ENCODE measurements at places on chromosomes 6 and 20.

- no peak for DNase-seq
Measured at GRCh38 chr20:56437196-56437960, 25.3 kb downstream of the CASS4 start.

GRCh38 chr6:159609652-159610178 is 83.3 kb downstream of the SOD2 start:
- no peak for DNase-seq

- DNase-seq: no peak
Measured at GRCh38 chr20:25207149-25207959, 11.8 kb downstream of the ENTPD6 start.

GRCh38 chr6:44494011-44494501 is 106.5 kb downstream of the CDC5L start:
- no peak for DNase-seq

GRCh38 chr6:87101067-87101466 is 6.2 kb upstream of the CGA start:
- DNase-seq: no peak

GRCh38 chr6:138387577-138388368 is 10.1 kb downstream of the SMIM28 start:
- DNase-seq: no peak

DNA sequence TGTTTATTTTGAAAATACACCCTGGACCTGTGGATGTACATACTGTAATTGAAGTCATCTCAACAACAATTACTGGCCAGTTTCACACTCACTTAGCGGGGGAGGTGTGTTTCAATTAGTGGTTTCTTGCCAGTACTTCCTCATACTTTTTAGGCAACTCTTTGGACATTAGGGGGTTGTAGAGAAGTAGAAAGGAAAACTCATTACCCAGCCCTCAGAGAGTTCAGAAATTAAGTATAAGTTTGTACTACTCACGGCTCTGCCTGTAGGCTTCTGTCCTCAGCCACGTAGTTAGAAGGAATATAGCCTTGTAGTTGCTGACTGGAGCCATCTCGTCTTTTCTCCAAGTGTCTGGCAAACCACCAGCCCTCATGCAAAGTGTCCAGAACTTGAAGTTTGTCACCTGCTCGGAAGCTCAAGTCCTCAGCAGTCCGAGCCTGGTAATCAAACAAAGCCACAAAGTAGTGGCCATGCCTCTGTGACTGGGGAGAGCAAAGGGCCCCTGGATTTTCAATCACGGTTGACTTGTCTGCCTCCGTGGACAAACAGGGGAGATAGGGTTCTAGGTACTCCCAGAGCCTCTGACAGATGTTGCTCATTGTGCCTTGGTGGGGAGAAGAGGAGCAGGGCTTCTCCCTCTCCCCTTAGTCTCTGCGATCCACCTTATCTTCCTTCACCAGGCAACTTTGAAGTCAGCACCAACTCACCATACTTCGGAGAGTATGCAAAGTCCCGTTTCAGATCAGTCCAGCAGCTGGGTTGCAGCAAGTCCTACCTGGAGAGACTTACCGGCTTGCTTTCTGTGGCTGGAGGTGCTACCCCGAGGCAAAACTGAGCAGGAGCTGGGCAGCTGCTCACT is 749 bp downstream of the FRK start:
- no peak for DNase-seq

DNA sequence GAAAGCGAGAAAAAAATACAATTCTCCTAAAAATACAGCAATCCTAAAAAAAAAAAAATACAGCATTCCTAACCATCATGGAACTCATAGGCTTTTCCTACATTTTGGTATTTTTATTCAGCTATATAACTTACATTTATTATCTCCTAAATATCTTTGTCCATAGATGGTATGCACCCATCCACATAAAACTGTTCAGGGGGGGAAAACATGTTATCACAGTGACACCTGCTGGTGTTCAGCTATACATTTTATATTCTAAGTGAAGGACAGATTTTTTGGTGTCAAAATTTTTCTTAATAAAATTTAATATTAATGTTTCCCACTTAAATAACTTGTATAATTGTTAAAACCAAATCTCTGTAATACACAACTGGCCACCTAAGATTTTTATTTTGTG is 58.0 kb downstream of the BLOC1S5 start:
- no peak for DNase-seq
